Stimulated activated CD4-positive, alpha-beta T cell treated with anti-CD3 and anti-CD28 coated beads, Interleukin-12 subunit alpha, Interleukin-12 subunit beta, amount 100 ng/mL, for 24 hours (primary cell): ENCODE measurements at places on chromosomes 5 and 9.

GRCh38 chr5:174720612-174721529 is 3.5 kb upstream of the MSX2 start:
- DNase-seq: no peak

- no peak for DNase-seq
These were observed 267.7 kb downstream of the FANCC start for GRCh38 chr9:95049761-95050160.

GRCh38 chr5:52255308-52255707 is 532.4 kb upstream of the ITGA1 start:
- no peak for DNase-seq

DNA sequence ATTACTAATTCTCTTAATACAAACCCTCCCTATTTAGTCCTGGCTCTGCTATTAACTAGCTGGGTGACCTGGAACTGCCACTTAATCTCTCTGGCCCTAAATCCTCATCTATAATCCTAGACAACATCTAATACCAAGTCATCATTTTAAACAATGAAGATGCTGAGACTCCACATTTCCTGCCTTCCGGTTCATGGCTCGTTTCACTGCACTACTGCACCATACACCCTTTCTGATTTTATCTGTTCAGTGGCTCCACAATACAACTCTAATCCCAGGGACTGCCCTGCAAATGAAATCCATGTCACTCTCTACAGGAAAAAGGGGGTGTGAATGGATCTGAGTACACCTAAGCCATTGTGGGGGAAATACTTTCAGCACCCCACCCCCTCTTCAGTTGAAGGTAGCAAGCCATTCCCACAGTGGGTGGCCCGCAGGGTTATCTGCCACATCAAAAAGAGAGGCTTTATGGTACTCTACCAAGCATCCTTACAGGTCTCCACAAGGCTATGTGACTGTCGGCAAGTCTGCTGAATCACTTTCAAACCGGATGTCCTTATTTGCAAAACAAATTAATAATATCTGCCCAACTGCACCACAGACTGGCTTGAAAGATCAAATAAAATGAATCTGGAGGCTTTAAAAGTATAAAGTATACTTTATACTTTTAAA is 89.5 kb downstream of the EPB41L4A start:
- no peak for DNase-seq

- no peak for DNase-seq
These were observed 60.5 kb upstream of the IL6ST start for GRCh38 chr5:56055287-56055686.

GRCh38 chr5:124156415-124156996 is 589.9 kb downstream of the ZNF608 start:
- no peak for DNase-seq

DNA sequence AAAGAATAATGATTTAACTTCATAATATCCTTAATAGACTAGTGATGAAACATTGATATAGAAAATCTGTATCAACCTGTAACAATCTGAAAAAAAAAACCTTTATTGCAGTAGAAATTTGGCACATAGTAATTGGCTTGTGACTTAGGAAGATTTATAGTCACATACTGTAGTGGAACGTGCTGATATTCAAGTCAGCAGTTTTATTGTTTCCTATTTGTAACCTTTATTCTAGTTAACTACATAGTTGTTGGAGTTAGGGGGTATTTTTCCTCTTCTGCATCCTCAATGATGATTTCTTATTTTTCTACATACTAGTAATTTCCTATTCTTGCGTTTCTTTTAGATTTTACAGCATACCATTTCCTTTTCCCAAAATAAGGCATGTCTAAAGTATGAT is 14.5 kb upstream of the LRRC70 start:
- DNase-seq: no peak

GRCh38 chr5:38600329-38601045 is 44.0 kb upstream of the LIFR start:
- no peak for DNase-seq

DNA sequence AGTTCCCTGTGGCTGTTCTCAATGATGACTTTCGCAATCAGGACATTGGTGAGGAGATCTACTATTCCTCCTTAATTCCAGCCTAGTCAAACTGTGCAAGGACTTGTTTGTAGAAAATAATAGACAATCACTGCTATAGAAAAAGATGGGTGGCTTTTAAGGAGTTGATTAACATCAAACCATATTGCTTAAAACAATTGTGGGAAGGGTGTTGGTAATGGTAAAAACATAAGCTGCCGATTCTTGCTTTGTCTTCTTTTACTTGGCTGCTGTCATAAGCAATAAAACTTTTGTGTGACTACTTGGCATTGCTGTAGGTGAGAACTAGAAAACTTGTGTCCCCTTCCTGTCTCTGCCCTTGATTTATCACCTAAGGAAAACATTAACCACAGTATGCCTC is 561.2 kb upstream of the SEMA6A start:
- DNase-seq: no peak

DNA sequence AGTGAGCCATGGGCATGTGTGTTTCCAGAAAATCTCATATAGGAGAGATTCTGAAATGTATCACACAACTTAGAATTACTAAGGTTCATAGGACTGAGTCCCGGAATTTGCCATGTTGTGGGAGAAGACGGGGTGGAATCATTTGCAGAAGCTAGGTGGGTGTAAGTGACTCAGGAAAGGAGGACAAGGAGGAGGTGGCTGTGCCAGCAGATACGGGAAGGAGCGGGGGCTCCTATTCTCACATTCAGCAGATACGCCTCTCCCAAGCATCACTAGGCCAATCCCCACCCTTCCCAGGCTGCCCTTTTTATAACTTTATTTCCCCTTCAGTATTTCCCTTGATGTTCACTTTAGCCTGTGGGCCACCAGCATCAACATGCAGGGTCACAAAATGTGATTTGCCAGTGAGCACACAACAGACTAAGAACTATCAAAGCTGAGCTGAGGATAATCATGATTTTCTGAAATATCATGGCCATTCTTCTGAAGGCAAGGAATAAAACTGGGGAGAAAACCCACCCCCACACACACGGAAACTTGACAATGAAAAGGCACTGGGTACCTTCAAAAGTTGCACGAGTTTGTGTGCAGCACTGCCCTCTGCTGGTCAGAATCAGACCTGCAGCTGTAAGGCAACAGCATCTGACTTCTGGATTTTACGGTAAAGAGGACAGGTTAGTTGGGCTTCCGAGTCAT is 133.2 kb downstream of the MTX3 start:
- DNase-seq: peak; percentile 65
